Stimulated activated CD4-positive, alpha-beta T cell treated with anti-CD3 and anti-CD28 coated beads, Interleukin-12 subunit alpha, Interleukin-12 subunit beta, amount 100 ng/mL, for 4 hours (primary cell): ENCODE measurements at places on chromosomes 2 and 18.

GRCh38 chr18:56021136-56021808, 433.3 kb upstream of the TCF4 start:
- no peak for DNase-seq

GRCh38 chr2:71832844-71833243, 314.8 kb downstream of the CYP26B1 start:
- DNase-seq = no peak

GRCh38 chr2:48066000-48066399, 159.7 kb upstream of the FBXO11 start:
- no peak for DNase-seq

DNA sequence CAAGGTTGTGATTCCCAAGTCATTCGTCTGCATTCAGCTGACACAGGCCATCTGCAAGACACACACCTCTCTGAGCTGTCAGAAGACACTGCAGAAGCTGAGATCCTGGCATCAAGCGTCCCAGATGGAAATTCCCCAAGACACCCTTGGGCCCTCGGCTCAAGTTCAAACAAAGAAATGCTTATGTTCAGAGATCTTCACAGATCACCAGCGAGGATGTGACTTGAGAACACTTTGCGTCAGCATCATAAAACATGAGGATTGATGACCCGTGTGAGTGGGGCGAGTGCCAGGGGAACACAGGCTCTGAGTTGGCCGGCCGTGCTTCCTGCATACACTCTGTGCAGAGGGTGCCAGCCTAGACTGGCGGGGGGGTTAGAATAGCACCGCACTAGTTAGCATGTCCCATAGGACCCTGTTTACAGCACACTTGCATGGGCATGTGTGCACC, 36.8 kb downstream of the KCNIP3 start:
- DNase-seq = no peak

DNA sequence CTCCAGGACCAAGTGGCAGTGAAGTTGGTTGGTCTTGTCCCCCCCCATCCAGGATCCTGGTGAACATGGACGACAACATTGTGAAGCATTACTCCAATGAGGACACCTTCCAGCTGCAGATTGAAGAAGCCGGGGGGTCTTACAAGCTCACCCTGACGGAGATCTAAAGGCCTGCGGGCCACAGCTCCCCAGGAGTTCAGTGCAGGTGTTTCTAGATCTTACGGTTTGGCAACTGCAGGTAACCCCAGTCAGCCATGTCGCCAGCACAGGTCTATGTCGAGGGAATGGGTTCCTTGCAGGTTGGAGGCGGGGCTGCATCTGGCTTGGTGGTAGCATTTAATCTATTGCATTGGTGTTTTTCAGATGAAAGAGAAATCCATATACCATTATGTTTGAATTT, 42.8 kb upstream of the KLF11 start:
- DNase-seq = no peak

DNA sequence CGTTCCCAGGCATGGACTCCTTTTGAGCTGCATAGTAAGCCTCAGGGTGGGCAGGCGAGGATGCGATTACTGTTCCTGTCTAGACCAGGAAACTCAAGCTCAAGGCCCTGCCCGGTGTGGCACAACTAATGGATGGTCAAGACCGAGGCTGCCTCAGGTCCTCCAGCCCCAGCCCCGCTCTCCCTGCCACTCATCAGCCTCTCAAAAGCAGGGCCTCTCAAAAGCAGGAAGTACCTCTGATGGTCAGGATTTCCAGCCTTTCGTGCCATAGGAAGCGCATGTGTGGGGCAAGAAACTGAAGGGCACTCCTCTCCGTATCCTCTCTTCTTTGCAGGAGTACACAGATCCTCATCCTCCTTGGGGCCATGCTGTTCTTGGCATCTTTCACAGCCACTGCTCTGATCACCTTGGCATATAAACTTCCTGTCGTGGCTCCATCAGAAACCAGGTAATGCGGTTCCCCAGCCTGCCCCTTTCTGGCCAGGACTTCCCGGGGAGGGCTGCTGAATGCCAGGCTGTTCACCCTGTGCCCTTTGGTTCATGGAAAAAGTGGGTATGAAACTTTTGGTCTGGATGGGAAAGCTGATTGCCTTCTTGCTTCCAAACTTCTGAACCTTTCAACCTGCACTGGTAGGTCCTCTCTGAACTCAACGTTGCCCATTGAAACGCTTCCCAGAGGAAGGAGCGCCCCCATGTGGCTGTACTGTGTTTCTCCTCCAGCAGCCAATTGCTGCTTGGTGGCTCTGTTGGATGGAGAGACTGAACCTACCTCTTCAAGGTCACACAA, 82.8 kb upstream of the SEC11C start:
- DNase-seq = no peak

- DNase-seq = no peak
These were observed 164.6 kb downstream of the LDLRAD4 start for GRCh38 chr18:13382954-13383827.

- DNase-seq = no peak
These were observed 27.5 kb downstream of the TMEM178A start for GRCh38 chr2:39693245-39693644.

- no peak for DNase-seq
These were observed 282.7 kb upstream of the MAP2 start for GRCh38 chr2:209141142-209141541.

- no peak for DNase-seq
These were observed 146.5 kb upstream of the MMADHC start for GRCh38 chr2:149733936-149734685.

- no peak for DNase-seq
These were observed 18.4 kb upstream of the CLASP1 start for GRCh38 chr2:121667618-121668017.

DNA sequence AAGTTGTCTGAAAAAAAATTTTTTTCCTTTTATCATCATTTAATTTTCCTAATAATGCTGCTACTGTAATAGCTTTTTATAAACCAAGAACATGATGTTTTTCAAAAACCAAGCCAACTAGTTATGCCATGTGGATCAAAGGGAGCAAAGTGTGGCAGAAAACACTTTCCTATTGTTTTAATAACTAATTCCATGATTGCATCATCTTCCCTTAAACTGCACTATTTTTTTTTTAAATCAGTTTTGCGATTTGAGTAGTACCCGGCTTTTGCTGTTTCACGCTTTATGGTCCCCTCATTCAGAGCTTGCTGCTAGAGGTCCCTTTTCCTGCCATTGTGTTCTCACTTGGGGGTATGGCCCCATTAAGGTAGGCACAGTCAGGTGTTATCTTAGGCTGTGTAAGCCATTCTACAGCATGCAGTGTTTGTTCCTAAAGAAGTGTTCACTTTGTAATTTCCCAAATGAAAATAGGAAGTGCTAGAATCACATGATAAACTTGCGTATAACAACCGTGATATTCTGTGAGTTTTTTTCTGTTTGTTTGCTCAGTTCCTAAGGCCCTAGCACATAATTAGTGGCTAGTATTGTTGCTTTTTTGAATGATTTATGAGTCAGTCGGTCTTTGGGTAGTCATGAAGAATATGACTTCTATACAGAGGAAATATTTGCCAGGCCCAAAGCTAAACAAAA, 225.8 kb downstream of the PTGR3 start:
- no peak for DNase-seq

DNA sequence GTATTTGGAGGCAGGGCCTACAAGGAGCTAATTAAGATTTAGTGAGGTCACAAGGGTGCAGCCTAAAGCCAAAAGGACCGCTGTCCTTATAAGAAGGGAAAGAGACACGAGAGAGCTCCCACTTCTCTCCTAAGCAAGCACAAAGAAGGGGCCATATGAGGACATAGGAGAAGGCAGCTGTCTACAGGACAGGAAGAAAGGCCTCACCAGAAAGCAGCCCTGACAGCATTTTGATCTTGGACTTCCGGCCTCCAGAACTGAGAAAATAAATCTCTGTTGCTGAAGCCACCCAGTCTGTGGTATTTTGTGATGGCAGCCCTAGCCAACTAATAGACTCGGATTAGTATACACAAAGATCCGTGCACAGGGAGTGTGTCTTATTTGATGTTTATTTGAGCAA, 139.7 kb downstream of the B3GNT2 start:
- DNase-seq = no peak

- DNase-seq = no peak
These were observed 284.1 kb upstream of the CYP26B1 start for GRCh38 chr2:72431737-72432136.

- DNase-seq = no peak
These were observed 56.8 kb downstream of the SH3BP4 start for GRCh38 chr2:235008584-235009044.

- no peak for DNase-seq
These were observed 111.9 kb downstream of the IRS1 start for GRCh38 chr2:226687641-226688253.

DNA sequence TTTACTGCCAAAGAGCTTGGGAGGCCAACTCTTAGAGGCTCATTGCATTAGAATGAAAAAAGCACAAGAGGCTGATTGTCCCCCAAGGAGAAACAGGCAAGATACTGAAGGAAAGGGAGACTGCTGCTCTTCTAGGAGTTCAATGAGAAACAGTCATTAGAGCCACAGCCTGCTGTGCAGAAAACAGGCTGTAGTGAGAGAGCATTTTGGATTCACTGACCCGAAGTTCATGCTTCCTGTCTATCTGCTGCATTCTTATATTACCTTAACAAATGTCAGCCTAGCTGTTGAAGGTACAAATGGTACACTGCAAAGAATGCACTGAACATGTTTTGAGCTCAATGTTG, 423.3 kb downstream of the SETBP1 start:
- DNase-seq = no peak

GRCh38 chr2:103789381-103790095, 1027.7 kb downstream of the TMEM182 start:
- DNase-seq = no peak

GRCh38 chr18:28110924-28111323, 66.0 kb downstream of the CDH2 start:
- no peak for DNase-seq

GRCh38 chr18:75249672-75250470, 39.3 kb downstream of the TSHZ1 start:
- no peak for DNase-seq

DNA sequence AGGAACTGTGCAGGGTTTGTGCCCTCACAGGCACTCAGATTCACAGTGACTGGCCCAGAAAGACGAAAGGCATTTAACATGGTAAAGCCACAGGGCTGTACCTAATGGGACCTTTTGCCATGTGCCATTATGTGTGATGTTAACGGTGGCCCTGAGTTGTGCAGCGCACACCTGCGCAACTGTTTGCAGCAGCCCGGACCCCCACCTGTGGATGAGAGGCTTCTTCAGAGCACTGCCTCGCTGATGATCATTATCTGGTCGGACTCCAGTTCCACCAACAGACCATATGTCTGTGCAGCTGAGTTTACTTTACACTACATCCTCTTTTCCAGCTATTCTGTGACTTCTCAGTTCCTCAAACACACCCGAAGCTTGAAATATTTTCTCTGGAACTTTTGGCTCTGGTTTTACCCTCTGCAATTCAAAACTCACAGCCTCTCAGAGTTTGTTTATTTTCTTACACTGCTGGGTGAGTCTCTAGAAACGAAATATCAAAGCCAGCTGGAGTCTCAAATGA, 35.6 kb upstream of the UBE2F start:
- DNase-seq = no peak

GRCh38 chr2:108535357-108535631, 1.0 kb downstream of the LIMS1 start:
- no peak for DNase-seq

DNA sequence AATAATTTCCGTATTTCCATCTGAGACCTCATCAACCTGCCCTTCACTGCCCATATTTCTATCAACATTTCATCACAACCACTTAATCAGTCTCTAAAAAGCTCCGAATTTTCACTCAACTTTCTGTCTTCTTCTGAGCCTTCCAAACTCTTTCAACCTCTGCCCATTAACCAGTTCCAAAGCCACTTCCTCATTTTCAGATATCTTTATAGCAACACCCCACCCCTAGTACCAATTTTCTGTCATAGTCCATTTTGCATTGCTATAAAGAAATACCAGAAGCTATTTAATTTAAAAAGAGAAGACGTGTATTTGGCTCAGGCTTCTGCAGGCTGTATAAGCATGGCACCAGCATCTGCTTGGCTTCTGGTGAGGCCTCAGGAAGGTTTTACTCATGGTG, 107.0 kb downstream of the PTGR3 start:
- DNase-seq = no peak

DNA sequence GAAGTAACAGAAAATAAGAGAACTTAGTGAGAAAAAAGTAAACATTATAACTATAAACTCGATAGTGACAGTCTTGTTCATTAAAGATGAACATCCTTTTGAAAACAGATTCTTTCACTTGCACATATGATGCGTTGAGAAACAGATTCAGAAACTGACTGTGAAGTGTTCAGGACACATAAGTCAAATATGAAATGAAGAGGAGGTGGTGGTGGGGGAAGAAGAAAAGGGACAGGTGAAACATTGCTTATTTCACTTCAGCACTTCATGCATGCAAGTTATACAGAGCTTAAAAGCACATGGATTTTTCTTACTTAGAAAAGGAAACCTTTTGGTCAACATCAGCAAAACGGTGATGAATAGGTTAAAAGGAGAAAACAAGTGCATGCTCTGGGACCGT, 42.5 kb downstream of the STAT4 start:
- no peak for DNase-seq

- DNase-seq = no peak
These were observed 108.5 kb upstream of the RND3 start for GRCh38 chr2:150595803-150596470.

DNA sequence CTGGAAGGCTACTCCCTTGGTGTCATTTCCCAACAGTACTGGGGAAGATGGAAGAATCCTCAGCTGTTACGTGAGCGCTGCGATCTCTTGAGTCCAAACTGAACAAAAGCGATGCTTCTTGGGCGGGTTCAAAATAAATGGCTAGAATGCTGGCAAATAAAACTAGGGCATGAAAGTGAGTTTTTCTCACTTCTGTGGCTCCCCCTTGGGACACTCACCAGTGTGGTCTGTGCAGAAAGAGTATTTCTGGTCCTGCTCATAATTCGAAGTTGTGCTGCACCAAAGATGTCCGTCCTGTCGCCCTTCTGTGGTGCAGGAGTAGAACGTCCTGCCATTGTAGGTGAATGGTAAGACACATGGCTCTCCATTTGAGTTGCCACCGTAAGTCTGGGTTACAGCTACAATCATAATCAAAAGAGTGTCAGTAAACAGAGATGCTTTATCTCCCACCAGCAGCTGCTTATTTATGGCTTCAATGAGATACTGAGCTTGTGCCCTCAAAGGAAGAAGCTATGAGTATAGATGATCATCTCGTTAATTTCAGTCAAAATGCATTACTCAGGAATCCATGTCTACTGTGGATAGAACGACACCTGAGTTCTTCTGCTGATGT, 11.8 kb downstream of the FN1 start:
- DNase-seq = no peak
